ENCODE measurements at places on chromosomes 12 and 14. TPM values are rescaled to one million over a fixed set of nuclear protein-coding genes. Genes with fewer than 3 reads are reported as not detected.

SIX6 gene
- total RNA-seq: not detected

- DNase-seq: no peak
These were observed 848.4 kb upstream of the FBXO33 start for GRCh38 chr14:40280652-40281051.

ADAMTS20 gene
- total RNA-seq: 0.33 TPM

GRCh38 chr14:20799892-20800544 is 2.6 kb downstream of the RNASE1 start:
- no peak for DNase-seq

RERG gene
- total RNA-seq: 1.6 TPM

DNA sequence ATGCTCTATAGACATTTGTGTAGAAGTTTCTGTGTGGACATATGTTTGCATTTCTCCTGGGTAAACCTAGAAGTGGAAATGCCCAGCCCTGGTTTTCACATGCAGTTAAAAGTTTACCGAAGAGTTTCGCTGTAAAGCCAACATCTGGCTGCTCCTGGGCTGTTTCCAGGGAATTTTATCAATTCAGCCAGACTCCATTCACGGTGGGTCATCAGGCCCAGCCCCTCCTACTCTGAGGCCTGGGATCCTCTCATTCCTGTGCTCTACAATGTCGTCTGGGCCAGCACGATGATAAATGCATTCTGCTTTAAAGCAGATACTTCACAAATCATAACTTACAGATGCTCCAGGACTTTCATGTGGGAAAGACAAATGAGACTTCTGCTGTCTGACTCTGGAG is 7.1 kb downstream of the NUAK1 start:
- no peak for DNase-seq

GRCh38 chr14:54894995-54895394 is 7.6 kb downstream of the GCH1 start:
- DNase-seq: no peak

GRCh38 chr12:54891717-54892478 is 37.6 kb downstream of the MUCL1 start:
- DNase-seq: no peak

ING4 gene
- 31.8 TPM for total RNA-seq

PIWIL1 gene
- 0.27 TPM for total RNA-seq

DNA sequence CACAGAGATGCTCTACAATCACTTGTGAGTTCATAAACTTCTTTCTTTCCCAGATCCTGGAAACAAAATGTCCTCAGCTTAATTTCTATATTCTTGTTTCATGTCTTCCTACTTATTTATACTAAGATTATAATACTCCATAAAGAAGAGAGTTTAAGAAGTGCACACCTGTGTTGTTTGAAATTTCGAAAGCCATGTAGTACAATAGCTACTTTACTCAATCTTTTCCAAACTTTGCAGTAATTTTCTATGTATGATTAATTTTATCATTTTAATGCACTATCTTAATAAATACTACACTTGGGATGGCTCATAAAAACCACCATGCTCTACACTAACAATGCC is 300 bp upstream of the TTC5 start:
- DNase-seq: no peak

SIRT4 gene
- total RNA-seq: 2.3 TPM

DNA sequence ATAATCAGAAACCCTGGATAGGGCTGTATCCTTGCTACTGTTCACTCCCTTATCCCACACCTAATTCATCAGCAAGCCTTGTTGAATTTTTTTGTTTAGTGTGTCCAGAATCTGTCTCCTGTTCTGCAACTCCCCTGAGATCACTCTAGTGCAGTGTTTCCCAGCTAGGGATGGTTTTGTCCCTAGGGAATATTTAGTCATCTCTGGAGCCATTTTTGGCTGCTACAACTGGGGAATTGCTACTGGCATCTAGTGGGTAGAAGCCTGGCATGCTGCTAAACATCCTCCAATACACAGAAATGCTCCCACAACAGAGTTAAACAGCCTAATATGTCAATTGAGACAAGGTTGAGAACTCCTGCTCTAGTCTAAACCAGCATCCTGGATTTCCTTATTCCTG is 248.0 kb downstream of the NPAS3 start:
- no peak for DNase-seq

GRCh38 chr12:23576372-23576771 is 373.1 kb downstream of the SOX5 start:
- no peak for DNase-seq

DNA sequence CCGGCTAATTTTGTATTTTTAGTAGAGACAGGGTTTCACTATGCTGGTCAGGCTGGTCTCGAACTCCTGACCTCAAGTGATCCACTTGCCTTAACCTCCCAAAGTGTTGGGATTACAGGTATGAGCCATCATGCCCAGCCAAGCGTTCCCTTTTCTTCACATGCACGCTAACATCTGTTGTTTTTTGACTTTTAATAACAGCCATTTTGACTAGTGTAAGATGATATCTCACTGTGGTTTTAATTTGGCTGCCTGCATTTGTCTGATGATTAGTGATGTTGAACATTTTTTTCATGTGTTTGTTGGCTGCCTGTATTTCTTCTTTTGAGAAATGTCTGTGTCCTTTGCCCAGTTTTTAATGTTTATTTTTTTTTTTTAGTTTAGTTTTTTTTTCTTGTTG is 10.2 kb upstream of the YARS2 start:
- DNase-seq: no peak

DNA sequence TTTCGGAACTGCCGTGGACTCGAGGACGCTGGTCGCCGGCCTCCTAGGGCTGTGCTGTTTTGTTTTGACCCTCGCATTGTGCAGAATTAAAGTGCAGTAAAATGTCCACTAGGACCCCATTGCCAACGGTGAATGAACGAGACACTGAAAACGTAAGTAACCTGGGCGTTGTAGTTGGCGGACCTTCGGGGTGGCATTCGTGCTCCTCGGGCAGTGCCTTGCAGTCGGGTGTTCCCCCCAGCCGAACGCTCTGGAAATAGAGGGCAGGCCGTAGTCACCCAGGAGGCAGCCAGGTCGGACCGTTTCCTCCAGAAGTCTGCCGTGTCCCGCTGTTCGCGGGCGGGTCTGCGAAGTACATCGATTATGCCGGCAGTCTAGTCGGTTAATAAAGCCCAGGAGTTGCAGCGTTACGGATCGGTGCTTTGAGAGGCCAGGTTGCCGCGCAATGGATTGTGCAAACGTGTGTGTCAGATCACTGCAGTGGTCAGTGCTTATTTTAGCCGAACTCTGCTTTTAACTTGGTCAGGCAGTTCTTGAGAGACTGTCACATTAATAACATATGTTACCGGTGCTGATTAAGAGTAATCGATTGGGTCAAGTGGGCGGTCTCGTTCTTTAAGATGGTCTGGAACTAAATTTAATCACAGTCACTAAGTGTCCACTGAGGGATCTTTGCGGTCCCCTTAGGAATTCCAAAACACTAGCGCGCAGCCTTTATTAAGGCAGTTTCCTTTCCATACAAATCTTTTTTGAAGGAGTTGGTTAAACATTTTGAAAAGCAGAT is 906 bp downstream of the MARK3 start:
- no peak for DNase-seq

BLTP3B gene
- 11.0 TPM for total RNA-seq

GRCh38 chr14:95544588-95544987 is 9.7 kb downstream of the GLRX5 start:
- no peak for DNase-seq

GRCh38 chr12:18798535-18799361 is 60.8 kb downstream of the CAPZA3 start:
- no peak for DNase-seq

DNA sequence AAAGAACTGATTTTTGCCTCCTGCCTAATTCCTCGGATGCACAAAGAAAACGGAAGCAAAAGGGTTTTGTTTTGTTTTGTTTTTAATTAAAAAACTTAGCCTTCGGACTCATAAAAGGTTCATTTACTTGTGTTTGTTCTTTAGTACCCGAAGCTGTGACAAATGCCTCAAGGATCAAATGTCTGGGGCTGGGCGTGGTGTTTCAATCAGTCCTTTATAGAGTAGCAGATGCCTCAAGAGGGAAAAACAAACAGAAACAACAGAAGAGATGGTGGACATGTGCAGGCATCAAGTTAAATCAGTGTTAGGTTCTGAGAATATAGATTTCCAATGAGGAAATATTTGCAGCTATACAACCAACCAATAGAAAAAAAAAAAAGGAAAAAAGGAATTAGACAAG is 1.6 kb upstream of the WIF1 start:
- no peak for DNase-seq

- no peak for DNase-seq
These were observed 24.0 kb upstream of the MDM2 start for GRCh38 chr12:68784015-68784414.

DNA sequence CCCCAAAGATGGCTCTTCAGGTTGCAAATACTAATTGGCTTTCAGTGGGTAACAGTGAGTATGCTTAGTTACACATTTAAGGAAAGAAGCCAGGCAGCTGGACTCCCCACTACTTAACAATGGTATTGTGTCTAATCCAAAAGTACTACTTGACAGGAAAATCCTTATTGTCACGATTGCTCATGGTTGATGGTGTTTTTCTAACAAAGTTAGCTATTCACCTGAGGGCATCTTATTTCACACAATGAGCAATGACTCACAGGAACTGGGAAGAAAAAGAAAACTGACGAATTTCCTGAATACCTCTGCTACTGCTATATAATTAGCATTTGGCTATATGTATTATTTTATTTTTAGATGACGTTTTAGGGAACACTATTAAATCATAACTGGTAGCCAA is 33.4 kb upstream of the ALG10 start:
- peak; percentile 21 for DNase-seq

AICDA gene
- 1.3 TPM for total RNA-seq

GNG2 gene
- 4.1 TPM for total RNA-seq

DNA sequence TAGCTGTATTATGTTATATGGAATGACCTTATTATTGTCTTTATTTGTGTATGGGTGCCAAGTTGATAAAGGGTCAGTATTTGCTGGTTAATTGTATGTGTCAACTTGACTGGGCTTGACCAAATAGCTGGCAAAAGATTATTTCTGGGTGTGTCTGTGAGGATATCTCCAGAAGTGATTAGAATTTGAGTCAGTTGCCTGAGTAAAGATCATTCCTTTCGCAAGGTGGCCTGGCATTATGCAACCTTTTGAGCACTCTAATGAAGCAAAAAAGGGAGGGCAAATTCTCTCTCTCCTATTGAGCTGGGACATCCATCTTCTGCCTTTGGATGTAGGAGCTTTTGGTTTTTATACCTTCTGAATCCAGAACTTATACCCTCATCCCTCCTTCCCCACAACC is 82.2 kb downstream of the ATXN7L3B start:
- DNase-seq: no peak

DNA sequence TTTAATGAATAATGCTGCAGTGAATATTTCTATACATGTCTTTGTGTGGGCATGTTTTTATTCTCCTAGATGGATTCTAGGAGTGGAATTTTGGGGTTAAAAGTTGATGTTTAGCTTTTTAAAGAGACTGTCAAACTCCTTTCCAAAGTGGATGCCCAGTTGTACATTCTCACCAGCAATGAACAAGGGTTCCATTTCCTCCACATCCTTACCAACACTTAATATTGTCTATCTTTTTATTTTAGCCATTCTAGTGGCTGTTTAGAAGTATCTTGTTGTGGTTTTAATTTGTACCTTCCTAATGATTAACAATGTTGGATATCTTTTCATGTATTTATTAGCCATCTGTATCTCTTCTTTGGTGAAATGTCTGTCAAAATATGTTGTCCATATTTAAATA is 109.8 kb downstream of the SMOC1 start:
- no peak for DNase-seq

DNA sequence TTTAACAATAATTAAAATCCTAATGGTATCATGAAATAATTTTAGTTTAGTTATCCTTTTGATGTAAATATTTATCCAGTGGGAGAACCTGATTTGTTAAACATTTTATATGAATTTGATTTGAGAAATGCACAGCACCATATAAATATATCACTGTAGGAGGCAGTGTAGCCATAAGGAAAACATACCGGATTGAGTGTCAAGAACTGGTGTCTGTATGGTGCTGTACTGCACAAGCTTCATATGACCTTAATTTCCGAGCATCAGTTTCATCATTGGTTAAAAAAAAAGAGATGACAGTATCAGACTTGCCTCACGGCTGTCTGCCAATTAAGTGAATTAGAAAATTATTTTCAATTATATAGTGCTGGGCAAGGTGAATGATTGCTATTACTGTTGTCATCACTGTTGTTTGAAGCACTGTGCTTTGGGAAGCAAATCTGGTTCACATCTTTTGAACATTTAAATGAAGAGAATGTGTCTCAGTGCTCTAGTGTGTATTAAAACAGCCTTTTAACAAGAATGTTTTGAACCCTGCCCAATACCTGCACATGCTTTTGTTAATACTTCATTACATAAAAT is 72.1 kb downstream of the TMTC2 start:
- no peak for DNase-seq

DNA sequence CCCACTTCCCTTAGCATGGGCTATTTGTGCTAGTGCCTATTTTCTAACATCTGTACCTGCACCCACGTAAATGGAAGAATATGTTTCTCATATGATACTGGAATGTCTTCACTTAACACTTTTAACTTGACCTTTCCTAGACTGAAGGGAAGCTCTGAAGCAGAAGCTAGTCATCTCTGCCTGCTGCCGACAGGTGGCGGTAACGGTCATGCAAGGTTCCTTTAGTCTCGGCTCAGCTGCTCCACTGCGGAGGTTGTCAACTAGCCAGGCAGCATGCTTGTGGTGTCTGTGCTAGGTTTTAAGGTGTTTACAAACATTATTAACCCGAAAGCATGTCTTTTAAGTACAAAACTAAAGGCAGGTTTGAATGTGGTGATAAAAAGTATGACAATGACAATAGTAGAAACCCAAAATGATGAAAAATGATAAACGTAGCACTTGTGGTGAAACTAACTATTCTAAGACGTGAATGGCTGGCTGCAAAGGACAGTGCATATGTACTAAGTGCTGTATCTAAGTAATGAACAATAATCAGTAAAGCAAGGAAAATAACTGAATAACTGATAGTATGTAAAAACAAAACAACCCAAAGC is 117.2 kb downstream of the GRIN2B start:
- peak; percentile 50 for DNase-seq

PTGR2 gene
- total RNA-seq: 7.0 TPM

GRCh38 chr14:106080922-106081321 is 554.5 kb downstream of the TMEM121 start:
- no peak for DNase-seq

SOAT2 gene
- not detected for total RNA-seq

DNA sequence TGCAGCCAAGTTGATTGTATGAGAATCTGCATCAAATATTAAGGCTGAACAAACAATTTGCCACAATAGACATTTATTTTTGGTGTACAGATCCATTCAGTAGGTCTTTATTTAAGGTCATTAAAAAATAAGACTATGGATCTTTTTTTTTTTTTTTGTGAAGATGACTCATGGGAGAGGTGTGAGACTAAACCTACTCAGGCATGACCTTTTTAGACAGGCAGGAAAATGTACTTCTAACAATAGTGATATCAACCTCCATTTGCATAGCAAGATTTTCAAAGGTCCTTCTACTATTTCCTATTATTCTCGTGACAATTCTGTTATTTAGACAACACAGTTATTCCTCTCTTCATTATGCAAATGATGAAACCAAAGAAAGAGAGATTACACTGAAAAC is 39.9 kb upstream of the PTPRR start:
- DNase-seq: no peak

Measured in kidney epithelial cell (primary cell).